GM23338 (cell line): ENCODE measurements at places on chromosomes 11 and 22. TPM values are rescaled to one million over a fixed set of nuclear protein-coding genes. Genes with fewer than 3 reads are reported as not detected.

DUSP8 gene
- 1.1 and 3.3 TPM in 2 replicates for total RNA-seq

GRCh38 chr11:20421946-20422345 lies 34.4 kb downstream of the PRMT3 start:
- H3K36me3 ChIP-seq = no peaks in the 10 kb centered on the region
- DNase-seq = no peak
- no peak overlapping the region for H3K4me3 ChIP-seq
- no peak overlapping the region for H3K27ac ChIP-seq
- H3K4me1 ChIP-seq = no peaks in the 10 kb centered on the region

GRCh38 chr11:130776061-130776419 lies 140.2 kb downstream of the SNX19 start:
- DNase-seq = no peak
- H3K4me1 ChIP-seq = no peaks in the 10 kb centered on the region
- H3K4me3 ChIP-seq = no peak overlapping the region
- H3K27me3 ChIP-seq = no peaks in the 10 kb centered on the region
- H3K27ac ChIP-seq = no peak overlapping the region

NCF4 gene
- total RNA-seq = not detected in 2 replicates

GRCh38 chr11:65060913-65061408 lies 2.6 kb upstream of the NAALADL1 start:
- H3K36me3 ChIP-seq = no peaks in the 10 kb centered on the region
- H3K4me1 ChIP-seq = no peaks in the 10 kb centered on the region
- H3K4me3 ChIP-seq = no peak overlapping the region
- no peaks in the 10 kb centered on the region for H3K27me3 ChIP-seq
- H3K27ac ChIP-seq = no peak overlapping the region

ABTB2 gene
- 9.9 and 12.1 TPM in 2 replicates for total RNA-seq

GRCh38 chr22:37345863-37346504 lies 63.7 kb downstream of the CYTH4 start:
- H3K4me1 ChIP-seq = peaks cover 3% of the 10 kb centered on the region
- H3K36me3 ChIP-seq = no peaks in the 10 kb centered on the region
- H3K4me3 ChIP-seq = no peak overlapping the region
- H3K27me3 ChIP-seq = no peaks in the 10 kb centered on the region
- no peak overlapping the region for H3K27ac ChIP-seq

PAAF1 gene
- total RNA-seq = 13.6 and 16.1 TPM in 2 replicates

PANX2 gene
- total RNA-seq = 5.1 and 5.9 TPM in 2 replicates

DNA sequence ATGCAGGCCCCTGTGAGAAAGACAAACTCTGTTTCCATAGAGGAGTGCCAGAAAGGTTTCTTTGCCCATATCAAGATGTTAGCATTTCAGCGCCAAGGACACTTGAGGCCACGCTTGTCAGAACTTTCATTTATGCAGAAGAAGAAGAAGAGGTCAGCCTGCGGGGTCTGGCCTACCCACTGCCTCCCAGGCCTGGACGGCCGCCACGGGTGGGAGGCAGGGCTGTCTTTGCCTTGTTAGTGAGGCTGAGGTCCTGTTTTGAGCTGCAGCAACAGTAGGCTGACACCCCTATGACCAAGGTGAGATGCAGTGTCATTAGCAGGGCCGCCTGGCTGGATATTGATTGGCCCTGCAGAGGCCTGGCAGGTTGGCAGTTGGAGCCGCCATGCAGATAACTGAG lies 183.9 kb downstream of the GRIK4 start:
- no peak for DNase-seq
- H3K36me3 ChIP-seq = no peaks in the 10 kb centered on the region
- no peaks in the 10 kb centered on the region; the same call in 1 of the 2 replicates for H3K4me1 ChIP-seq
- no peaks in the 10 kb centered on the region for H3K27me3 ChIP-seq
- no peak overlapping the region for H3K4me3 ChIP-seq

GRCh38 chr22:29642694-29643093 lies 39.3 kb downstream of the NF2 start:
- no peak overlapping the region for H3K27ac ChIP-seq
- peaks cover 4% of the 10 kb centered on the region; the same call in 1 of the 2 replicates for H3K4me1 ChIP-seq
- H3K27me3 ChIP-seq = no peaks in the 10 kb centered on the region
